ENCODE measurements at places on chromosomes 5 and 9.

- no peak for DNase-seq
Observed at GRCh38 chr9:34624475-34625185, 4.2 kb downstream of the ARID3C start.

- no peak for DNase-seq
Observed at GRCh38 chr9:100219347-100219746, 120.3 kb downstream of the INVS start.

- peak; percentile 49 for DNase-seq
Observed at GRCh38 chr9:115211413-115212124, 93.6 kb upstream of the TNC start.

DNA sequence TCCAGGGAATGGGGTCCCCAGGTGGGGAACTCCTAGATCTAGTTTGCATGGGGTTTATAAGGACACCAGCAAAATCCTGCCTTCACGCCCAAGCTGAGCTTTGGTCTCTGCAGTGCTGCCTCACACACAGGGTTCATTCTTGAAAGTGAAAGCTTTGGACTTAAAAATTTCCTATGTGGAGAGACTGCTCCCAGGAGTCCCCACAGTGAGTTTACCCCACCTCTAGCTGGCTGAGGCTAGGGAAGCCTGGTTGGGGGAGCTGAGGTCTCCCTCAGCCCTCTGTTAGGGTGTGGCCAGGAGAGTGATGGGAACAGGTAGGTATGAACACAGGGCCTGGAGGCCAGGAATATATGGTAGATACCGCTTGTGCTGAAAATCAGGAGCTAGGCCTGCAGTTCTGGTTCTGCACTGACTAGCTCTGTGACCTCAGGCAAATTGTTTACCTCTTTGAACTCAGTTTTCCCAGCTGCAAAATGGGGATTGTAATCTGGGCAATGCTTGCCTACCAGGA lies 41.5 kb upstream of the LARP1 start:
- DNase-seq: no peak

GRCh38 chr5:133890314-133890713 lies 78.1 kb downstream of the C5orf15 start:
- no peak for DNase-seq

- DNase-seq: no peak
Observed at GRCh38 chr5:167785106-167785505, 506.3 kb upstream of the WWC1 start.

DNA sequence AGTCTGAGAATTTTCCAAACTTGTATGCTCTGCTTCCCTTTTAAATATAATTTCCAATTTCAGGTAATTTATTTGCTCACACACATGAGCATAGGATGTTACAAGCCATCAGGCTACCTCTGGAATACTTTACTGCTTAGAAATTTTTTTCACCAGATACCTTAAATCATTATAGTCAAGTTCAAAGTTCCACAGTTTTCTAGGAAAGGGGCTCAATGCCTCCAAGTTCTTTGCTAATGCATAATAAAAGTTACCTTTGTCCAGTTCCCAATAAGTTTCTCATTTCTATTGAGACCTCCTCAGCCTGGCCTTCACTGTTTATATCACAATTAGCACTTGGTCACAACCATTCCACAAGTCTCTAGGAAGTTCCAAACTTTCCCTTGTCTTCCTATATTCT lies 16.2 kb upstream of the UGT3A1 start:
- DNase-seq: no peak

- DNase-seq: no peak
Observed at GRCh38 chr5:133336121-133336968, 276.0 kb downstream of the FSTL4 start.

GRCh38 chr5:98500811-98501210 lies 272.7 kb upstream of the RGMB start:
- DNase-seq: no peak

- no peak for DNase-seq
Observed at GRCh38 chr5:140595538-140596300, 31.1 kb downstream of the SLC35A4 start.

DNA sequence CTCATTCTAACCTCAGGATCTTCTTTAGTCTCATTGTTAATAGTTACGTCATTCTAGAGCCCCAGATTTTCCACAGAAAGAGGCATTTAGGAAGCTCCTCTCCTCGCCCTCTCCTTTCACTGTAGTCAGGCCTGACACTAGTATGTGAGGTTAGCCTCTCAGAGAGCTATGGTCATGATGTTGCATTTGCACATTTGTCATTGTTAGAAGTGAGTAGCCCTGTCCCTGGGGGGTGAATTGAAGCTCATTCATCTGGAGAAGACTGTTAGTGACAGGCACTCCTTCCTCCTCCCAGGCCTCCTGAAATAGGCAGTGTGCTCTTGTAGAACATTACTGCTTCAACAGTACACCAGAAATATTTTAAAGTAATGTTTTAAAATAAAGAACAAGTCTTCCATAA lies 26.6 kb upstream of the LRRTM2 start:
- DNase-seq: no peak

GRCh38 chr9:108224716-108225115 lies 631.1 kb downstream of the ACTL7B start:
- no peak for DNase-seq

DNA sequence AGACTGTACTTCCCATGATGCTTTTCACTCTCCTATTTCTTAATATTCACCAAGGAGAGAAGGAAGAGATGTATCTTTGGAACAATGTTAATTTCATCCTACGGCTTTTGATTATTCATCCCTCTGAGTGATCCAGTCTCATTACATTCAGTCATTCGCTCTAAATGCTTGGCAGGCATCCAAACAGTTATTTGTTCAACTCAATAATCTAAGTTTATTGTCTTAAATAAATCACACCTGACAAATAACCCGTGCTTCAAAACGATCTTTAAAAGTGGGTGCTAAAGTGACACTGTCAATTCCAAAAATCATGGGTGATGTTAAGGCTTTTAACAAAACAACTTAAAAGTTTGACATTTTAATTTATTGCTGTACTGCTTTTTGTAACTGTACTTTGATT lies 233.1 kb downstream of the RASEF start:
- no peak for DNase-seq

GRCh38 chr5:55521881-55522280 lies 12.9 kb downstream of the PLPP1 start:
- no peak for DNase-seq

DNA sequence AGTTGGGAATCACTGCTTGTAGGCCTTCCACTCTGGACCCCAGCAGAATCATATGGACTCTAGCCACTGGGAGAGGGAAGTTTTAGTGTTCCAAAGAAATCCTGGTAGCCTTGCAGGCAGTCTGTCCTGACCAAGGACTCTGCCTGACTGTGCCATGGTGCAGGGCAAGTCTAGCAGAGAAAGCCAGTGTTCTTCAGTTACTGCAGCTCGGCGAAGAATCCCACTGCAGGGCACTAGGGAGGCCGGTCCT lies 20.3 kb upstream of the MATR3 start:
- no peak for DNase-seq

- no peak for DNase-seq
Observed at GRCh38 chr9:98312365-98312764, 56.9 kb upstream of the TBC1D2 start.

- DNase-seq: no peak
Observed at GRCh38 chr5:65142511-65143011, 339.2 kb downstream of the ADAMTS6 start.

GRCh38 chr9:131651160-131651559 lies 88.7 kb downstream of the RAPGEF1 start:
- DNase-seq: no peak

DNA sequence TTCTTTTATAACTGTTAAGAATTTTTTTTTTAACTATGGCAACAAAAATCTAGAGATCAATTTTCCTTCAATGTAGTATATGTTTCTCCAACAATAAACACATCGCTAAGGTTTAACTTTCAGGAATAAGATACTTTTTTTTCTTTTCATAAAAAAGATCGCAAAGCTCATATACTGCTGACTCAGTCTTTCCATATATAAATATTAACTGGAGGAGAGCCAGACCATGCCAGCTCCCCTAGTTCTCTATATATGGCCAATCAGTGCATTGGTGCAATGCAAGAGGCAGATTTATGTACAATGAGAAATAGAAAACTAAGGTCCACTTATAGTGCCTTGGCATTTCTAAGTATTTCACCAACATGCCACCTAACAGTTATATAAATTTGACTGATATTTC lies 89.2 kb upstream of the GAS1 start:
- no peak for DNase-seq

DNA sequence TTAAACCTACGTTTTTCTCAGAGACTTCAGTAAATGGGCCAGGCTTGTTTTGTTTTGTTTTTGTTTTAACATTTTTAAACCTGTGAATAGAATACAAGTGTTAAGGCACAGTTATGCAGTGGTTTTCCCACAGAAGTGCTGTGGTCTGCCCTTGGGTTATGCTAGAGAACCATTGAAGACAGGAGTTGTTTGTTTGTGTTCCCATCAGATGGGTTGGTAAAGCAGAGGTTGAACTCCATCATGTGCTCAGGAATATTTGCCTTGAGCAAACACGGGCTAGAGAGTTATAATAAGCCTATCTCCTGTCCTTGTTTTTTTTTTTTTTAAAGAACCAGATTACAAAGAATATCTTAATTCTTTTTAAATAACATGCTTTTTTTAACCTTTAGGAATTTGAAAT lies 28.5 kb downstream of the RHOBTB3 start:
- no peak for DNase-seq

GRCh38 chr5:86686046-86686445 lies 68.3 kb downstream of the COX7C start:
- no peak for DNase-seq

- DNase-seq: no peak
Observed at GRCh38 chr5:59020611-59021285, 437.9 kb downstream of the RAB3C start.

DNA sequence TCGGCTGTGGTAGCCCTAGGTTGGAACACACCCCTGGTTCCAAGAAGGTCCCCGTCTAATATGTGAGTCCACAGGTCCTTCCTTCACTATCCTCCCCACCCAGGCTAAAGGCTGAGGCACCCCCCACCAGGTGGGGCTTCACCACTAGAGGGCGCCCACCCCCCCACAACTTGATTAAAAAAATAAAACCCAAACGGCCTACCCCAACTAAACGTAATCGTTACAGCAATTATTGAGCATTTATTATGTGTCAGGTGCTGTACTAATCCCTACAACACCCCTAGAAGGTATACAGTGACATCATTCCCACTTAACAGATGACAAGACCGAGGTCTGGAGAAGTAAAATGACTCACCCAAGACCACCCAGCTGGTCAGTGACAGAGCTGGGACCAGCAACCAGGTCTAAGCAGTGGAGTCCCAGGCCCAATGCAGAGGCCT lies 65.0 kb downstream of the FGF18 start:
- no peak for DNase-seq

GRCh38 chr9:71121275-71122021 lies at the start of gene TRPM3:
Gene TRPM3, minus strand, starts transcription at chr9:71121621. Its CDS starts 267 bp downstream, at chr9:71121354.
- no peak for DNase-seq

DNA sequence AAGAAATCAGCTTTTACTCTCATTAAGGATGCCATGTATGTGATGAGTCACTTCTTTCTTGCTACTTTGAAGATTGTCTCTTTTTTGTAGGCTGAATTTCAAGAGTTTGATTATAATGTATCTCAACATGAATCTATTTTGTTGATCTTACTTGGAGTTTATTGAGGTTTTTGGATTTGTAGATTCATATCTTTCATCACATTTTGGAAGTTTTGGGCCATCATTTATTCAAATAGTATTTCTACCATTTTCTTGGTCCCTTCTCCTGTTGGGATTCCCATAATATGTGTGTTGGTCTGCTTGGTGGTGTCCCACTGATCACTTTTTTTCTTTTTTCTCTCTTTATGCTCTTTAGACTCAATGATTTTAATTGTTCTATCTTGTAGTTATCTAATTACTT lies 116.3 kb downstream of the CNTLN start:
- DNase-seq: no peak

DNA sequence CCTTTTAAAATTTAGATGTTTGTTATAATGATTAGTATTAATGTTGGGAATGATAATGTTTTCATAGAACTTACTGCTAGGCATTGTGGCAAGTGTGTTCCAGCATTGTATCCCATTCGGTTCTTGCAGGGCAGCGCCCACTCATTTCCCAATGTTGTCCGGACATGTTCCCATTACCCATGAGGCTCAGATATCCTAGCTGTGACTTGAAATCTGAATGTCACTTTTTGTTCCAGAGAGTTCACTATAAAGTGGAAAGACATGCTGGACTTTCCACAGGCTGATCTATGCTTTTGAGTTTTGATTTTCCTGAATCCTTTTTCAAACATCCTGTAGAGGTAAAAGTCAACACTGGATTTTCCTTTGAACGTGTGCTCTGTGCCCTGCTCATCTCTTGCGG lies 329.1 kb downstream of the MARCHF11 start:
- no peak for DNase-seq

GRCh38 chr5:35138232-35138631 lies 90.5 kb upstream of the AGXT2 start:
- DNase-seq: no peak
